ENCODE measurements at places on chromosomes 2 and 18. TPM values are rescaled to one million over a fixed set of nuclear protein-coding genes. Genes with fewer than 3 reads are reported as not detected.

The CERS6 gene
- total RNA-seq = 18.5 TPM

The CCDC102B gene
- total RNA-seq = 3.3 TPM

The SMARCAL1 gene
- total RNA-seq = 30.9 TPM

The RETSAT gene
- total RNA-seq = 26.8 TPM

The SERPINB11 gene
- total RNA-seq = not detected

The LYG2 gene
- total RNA-seq = not detected

The ASPRV1 gene
- total RNA-seq = 1.0 TPM

The ANKRD36B gene
- total RNA-seq = 41.9 TPM

The TUBA3E gene
- total RNA-seq = not detected

The ANKRD53 gene
- total RNA-seq = not detected

The LYPD6B gene
- not detected for total RNA-seq

The DOK6 gene
- total RNA-seq = not detected

The ZNF519 gene
- total RNA-seq = 25.0 TPM

The ADCY3 gene
- total RNA-seq = 55.5 TPM

The CCNT2 gene
- total RNA-seq = 44.0 TPM

The SKOR2 gene
- 0.30 TPM for total RNA-seq

The ZCCHC2 gene
- 38.7 TPM for total RNA-seq

The SERPINB3 gene
- total RNA-seq = not detected

The CCBE1 gene
- 0.81 TPM for total RNA-seq

The TYW5 gene
- total RNA-seq = 14.7 TPM

The PCARE gene
- not detected for total RNA-seq

The FAM124B gene
- total RNA-seq = 0.31 TPM

The PMAIP1 gene
- 96.5 TPM for total RNA-seq

The SERPINB4 gene
- not detected for total RNA-seq

The CELF4 gene
- total RNA-seq = not detected

The CYP27A1 gene
- total RNA-seq = 0.31 TPM

The GAREM2 gene
- 1.9 TPM for total RNA-seq

The PECR gene
- 28.4 TPM for total RNA-seq

The WDR7 gene
- total RNA-seq = 25.9 TPM

The SYT4 gene
- not detected for total RNA-seq

The FOXD4L1 gene
- total RNA-seq = 0.12 TPM

The DLX1 gene
- 0.24 TPM for total RNA-seq

The GDF7 gene
- not detected for total RNA-seq

The CCDC88A gene
- 13.8 TPM for total RNA-seq

The PID1 gene
- not detected for total RNA-seq

The LHCGR gene
- not detected for total RNA-seq

Measured in activated T-cell treated with anti-CD3 and anti-CD28 coated beads, Interleukin-2, amount 50 U/mL, for 72 hours (primary cell).